OCI-LY7 (cell line): ENCODE measurements at places on chromosomes 6 and 20. TPM values are rescaled to one million over a fixed set of nuclear protein-coding genes. Genes with fewer than 3 reads are reported as not detected.
A peak's percentile ranks its signal among the peaks of the same experiment; 100 is the strongest.

DNA sequence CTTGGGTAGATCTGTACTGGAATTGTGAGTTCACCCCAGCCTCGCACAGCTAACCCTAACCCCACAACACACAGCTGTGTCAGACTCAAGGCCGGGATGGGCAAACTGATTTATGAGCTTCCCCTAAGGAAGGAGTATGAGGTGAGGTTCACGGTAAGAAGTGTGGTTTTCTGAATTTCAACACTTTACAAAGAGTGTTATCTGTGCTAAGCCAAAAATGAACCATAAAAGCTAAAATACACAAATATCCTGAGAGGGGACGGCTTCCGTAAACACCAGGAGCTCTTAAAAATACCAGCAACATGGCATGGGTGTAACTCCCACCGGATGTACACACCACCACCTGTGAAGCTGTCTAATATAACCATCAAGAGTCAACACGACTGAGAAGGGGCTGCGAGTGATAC lies 101.2 kb downstream of the ATP9A start:
- peak; percentile 58 for DNase-seq

DNA sequence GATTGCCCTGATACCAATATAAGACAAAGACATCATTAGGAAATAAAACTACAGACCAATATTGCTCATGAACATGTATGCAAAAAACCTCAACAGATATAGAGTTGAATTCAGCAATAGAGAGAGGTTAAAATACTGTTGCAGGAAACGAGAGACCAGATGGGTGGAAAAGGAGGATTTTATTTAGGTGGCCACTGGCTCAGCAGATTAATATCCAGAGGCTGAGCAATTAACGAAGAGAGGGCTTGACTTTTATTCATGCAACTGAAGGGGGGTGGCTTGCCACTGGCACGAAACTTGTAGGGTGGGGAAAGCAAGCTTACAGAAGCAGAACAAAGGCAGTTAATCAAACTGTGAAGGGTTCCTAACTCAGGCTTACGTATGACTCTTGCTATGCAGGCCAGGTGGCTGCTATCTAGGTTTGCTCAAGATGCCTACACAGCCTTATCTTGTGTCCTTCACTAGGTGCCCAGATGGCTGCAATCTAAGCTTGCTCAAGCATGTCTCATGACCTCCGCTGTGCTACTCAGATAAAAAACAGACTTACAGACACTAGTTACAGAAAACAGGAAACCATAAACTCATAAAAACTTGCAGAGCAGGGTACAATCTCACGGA lies 126.4 kb downstream of the MMUT start:
- DNase-seq, result peak; percentile 23

DNA sequence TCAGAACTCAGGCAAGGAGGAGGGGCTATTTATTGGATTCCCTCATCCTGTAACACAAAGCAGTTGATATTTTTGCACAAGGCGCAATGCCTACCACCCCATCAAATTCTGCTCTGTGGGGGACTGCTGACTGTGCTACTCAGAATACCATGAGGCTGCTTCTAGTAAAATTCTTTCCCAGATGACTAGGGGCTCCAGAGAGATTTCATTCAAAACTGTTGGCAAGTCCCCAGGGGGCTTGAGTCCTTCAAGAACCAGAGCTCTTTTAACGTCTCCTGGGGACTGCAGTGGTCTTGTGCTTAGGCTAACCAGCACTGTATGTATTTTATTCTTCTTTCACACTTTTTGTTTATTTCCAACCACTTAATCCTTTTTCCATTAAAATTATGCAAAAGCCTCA lies 365.9 kb upstream of the AGPAT4 start:
- no peak for DNase-seq

DNA sequence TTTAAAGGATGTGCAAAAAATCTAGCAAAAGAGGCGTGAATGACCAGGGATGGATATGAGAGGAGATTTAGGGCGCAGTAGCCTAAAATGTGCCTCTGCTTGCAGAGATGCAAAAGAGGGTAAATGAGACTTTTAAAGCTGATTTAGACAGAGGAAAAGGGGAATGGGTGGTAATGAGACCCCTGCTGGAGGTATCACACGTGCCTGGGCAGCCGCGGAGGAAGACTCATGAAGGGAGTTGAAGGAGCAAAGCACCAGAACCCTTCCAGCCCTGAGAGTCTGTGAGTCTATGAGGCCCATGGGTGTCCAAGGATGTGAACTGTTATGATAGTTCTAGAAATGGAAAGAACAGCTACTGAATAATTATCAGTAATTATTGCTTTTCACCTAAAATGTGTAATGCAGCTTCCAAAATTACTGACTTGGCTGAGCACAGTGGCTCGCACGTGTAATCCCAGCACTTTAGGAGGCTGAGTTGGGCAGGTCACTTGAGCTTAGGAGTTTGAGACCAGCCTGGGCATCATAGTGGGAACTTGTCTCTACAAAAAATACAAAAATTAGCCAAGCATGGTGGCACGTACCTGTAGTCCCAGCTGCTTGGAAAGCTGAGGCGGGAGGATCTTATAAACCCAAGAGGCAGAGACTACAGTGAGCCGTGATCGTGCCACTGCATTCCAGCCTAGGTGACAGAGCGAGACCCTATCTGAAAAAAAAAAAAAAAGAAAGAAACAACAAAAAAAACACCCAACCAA lies 38.2 kb upstream of the TIAM2 start:
- no peak for DNase-seq

DNA sequence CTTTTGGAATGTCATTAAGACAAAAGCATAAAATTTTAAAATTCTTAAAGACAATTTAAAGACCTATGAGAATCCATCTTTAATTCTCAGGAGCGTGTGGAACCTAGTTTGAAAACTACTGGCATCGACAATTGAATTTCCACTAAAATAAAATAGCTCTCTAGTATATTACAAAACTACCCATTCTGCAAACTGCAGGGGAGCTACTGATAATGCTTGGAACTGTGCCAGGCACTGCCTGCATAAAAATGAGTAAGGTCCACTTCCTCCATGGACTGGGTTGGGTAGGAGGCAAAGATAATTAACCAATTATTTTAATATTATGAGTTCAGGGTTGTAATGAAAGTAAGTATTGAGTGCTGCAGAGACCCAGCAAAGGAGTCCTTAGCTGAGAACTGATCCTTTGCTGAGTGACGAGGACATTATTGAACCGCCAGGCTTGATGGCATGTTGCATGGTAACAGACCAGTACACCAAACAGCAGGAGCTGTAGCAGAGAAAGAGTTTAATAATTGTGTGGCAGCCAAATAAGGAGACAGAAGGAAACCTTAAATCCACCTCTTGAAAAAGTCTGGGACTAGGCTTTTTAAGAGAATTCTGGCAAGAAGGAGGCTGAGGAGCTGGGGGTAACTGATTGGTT lies 261.3 kb downstream of the ESR1 start:
- DNase-seq, result no peak

- DNase-seq, result no peak
Observed at GRCh38 chr6:46628498-46628897, 24.1 kb downstream of the CYP39A1 start.

GRCh38 chr6:18564775-18565174 lies 177.6 kb downstream of the RNF144B start:
- no peak for DNase-seq

DNA sequence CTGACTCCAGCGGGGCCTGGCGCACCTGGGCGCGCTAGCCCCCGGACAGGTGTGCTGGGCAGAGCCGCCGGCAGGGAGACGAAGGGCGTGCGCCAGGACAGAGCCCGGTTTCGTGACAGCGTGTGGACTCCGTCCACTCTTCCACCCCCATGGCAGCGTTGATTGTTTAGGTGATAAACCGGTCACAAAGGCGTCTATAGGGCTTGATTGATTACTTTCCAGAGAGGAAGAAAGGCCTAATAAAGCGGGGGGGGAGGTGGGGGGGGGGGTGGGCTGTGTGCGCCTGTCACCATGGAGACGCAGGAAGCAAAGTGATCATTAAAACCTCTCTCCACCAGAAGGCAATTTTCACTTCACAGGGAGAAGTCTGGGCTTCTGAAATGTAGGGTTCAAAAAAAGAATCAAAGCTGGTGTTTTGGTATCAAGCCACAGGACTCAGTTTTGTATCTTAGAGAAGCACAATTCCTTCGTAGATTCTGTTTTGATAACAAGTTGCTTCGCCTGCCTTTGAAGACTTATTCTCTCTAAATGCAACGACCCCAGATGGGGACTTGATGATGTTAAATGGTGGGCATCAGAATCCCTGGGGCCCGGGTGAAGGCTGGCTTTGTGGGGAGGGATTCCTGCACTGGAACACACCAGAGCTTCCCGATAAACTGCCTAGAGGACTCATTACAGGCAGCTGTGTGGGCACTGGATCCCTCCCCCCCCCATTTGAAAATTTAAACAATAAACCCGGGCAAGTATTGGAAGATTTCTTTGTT lies 1.4 kb downstream of the PHACTR3 start:
- DNase-seq, result no peak

DNA sequence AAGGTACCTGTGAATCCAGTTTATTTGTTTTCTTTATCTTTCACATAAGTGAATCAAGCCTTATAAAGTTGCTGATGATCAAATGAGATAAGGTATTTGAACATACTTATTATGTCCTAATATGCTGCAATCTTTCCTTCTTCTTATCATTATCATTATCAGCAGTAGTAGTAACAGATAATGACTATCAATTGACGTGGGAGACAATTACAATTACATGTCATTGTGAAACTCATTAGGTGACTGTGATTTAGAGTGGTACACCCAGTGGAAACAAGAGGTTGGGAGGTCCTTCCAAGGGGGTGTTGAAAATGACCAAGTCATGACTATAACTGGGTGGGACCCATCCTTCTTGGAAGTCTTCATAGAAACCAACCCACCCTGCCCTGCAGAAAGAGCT lies 2.8 kb downstream of the CLIC5 start:
- no peak for DNase-seq

GRCh38 chr6:43982084-43982625 lies 145.1 kb downstream of the MRPL14 start:
- DNase-seq, result no peak

GRCh38 chr6:16045238-16045637 lies 83.6 kb upstream of the MYLIP start:
- DNase-seq, result no peak

- no peak for DNase-seq
Observed at GRCh38 chr6:165183071-165183470, 126.3 kb downstream of the C6orf118 start.

GRCh38 chr6:124963831-124964763 lies 1.9 kb downstream of the RNF217 start:
- DNase-seq, result no peak

DNA sequence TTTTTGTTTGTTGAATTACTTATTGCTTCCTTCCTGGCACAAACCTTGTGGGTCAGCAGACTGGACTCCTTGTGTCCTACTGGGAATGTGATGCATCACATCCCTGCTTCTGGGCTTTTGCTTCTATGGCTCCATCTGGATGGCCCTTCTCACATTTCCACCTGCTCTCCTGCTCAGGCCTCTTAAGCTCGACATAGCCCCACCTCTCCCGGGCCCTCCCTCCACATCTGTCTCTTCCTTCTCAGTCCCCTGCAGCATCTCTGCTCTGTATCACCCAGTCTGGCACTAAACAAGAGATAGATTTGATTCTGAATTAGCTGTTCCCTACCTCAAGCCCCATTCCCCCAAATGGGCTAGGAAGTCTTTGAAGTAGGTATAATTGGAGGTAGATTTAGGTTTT lies 356.8 kb downstream of the DHX35 start:
- no peak for DNase-seq

- no peak for DNase-seq
Observed at GRCh38 chr6:132504757-132505156, 8.2 kb downstream of the STX7 start.

DNA sequence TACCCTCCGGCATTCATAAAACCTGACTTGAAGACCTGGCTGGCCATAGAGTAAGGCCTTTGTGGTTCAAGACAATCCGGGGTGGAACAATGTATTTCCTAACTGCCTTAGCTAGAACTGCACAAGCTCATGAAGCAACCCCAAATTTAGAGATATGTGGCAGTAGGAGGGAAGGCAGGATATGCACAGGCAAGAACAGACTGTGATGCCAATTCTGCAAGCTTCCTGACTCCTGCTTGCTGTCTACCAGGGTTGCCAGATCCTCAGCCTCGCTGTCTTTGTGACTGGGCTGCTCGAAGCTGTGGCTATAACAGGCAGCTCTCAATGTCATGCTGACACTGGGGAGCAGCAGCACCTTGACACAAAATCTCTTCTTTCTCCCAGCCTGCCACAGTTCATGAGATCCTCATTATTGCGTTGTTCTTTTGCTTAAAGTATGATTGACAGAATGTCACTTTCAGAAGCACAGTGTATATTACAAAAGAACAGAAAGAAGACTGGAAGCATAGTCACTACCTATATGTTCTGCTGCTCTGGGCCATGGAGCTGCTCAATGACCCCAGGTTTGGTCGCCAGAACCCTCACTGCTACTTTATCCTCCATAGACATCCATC lies 18.3 kb upstream of the SHLD1 start:
- DNase-seq, result no peak

DNA sequence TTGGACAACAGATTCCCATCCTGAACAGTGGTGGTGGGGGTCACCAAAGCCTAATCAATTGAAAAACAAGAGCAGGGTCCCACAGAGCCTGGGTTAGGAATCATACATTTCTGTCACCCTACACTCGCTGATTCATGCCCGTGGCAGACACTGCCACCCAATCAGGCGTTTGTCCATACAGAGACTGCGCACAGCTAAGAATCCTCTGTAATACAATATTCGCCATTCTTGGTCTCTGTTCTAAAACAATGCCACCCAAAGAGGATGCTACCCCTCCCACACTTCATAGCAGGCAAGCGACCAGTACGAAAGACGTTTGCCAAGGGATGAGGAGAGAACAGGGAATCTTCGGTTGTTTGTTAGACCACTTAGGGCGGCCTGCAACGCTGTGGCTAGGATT lies 28.1 kb upstream of the SLC22A23 start:
- no peak for DNase-seq

DNA sequence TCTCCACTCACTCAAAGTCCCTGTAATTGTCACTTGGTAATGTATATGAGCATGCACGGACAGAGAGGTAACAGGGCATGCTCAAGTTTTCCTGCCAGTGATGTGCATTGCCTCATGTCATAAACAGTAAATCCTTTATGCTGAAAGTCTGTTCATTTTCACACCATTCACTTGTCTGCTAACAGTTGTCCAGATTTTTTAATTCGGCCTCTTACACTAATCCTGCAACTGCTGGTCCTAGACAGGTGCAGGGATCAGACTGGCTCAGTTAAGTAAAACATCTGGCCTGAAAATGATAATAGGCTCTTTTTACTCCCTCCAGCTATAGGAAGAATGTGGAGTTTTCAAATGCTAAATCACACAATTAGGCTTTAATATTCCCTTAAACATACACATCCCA lies 185.4 kb upstream of the VGLL2 start:
- no peak for DNase-seq

DNA sequence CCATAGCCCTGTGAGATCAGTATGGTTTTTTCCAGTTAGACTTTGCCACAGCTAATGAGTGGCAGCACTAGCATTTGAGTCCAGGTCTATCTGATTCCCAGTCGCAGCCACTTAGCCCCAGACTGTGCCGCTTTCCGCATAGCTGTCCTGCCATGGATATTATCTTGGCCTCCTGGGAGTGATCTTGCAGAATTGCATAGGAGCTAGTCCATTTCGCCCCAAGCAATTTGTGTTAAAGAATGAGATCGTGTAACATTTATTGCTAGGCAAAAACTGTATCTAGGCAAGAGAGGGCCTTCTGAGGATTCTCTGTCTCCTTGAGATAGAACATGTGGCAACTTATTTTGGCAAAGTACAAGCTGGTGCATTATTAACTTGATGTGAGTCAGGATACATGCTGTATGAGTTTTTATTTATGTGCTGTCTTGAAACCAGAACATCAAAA lies 74.2 kb downstream of the EZR start:
- no peak for DNase-seq

The PLCB4 gene
- total RNA-seq, result not detected in 2 replicates

The PPIL6 gene
- total RNA-seq, result 1.3 and 1.7 TPM in 2 replicates
